ENCODE measurements at places on chromosomes 11 and 22.

- no peak for DNase-seq
Measured at GRCh38 chr22:32777987-32778386, 23.5 kb upstream of the TIMP3 start.

- no peak for DNase-seq
Measured at GRCh38 chr22:49513358-49513851, 314.3 kb downstream of the BRD1 start.

GRCh38 chr22:40183029-40183581, 5.4 kb downstream of the TNRC6B start:
- no peak for DNase-seq

DNA sequence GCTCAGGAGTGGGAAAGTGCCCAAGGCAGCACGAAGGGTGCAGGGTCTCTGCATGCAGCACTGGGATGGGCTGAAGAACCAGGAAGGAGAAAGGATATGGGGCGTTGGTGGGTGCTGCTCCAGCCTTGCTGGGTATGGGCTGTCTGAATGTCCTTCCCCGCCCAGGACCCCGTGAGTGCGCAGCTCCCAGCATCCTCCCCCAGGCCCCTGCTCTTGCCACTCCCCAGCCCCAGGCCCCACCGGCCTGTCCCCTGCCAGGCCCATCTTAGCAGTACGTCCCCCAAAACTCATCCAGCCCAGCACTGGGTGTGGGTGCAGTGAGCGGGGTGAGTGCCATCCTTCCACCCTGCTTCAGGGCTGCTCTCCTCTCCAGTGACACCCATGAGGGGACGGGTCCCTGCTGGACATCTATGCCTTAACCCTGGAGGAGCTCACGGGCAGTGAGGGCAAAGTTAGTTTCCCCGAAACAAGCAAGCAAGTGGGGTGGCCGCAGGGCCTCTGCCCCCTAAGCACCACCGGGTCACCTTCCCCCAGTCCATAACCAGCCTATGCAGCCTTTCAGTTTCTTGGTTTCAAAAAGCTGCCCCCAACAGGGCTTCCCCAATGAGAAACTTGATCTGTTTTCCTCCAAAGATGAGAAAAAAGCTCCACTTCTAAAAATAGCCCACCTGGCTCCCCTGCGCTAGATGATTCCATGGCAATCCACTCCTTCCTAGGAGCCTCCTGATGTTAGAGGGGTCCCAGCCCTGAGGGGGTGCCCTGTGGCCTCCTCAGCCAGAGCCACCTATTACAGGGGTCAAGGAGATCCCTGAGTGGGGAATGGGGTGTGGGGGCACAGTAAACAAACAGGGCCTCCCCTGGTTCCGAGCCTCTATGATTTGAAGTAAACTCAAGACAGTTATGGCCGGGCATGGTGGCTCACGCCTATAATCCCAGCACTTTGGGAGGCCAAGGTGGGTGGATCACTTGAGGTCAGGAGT, 103.8 kb downstream of the MORC2 start:
- no peak for DNase-seq

DNA sequence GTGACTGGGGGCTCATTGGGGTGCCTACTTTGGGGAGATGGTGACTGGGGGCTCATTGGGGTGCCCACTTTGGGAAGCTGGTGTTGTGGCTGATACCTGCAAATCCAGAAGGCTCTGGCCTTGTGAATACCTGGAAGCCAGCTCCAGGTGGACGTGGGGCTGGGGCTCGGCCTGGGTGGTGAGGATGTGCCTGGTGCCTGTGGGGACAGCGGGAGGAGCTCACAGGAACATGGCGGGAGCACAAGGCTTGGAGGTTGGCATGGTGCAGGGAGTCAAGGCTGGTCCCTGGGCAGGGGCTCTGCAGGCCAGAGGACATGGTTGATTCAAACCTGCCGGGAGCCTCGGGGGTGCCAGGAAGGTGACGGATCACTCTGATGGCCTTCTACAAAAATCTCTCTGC, 1165.7 kb downstream of the BRD1 start:
- DNase-seq = no peak

DNA sequence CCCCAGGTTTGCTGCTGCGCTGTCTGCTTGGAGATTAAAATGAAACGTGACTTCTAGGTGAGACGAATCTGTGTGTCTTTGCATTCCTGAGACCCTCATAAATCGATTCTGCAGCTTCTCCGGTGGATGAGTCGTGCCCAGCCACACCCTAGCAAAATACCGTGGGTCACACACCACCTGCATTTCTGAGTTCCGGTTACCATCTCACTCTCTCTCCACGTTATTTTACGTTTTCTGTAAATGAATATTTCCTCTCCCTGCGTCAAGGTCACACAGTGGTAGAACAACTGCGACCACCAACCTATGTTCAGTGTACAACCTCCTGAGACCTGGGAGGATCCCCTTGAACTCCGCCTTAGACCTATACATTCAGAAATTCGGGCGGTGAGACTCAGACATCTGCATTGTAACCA, 1.1 kb downstream of the YWHAH start:
- no peak for DNase-seq

DNA sequence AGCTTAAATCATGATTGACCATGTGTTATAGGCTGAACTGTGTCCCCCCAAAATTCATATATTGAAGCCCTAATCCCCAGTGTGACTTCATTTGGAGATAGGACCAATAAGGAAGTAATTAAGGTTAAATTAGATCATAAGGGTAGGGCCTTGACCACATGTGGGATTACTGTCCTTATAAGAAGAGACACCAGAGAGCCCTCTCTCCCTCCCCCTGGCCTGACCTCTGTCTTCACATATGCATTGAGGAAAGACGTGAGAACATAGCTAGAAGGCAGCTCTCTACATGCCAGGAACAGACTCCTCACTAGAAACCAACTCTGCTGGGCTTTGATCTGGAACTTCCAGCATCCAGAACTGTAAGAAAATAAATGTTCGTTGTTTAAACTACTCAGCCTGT, 13.6 kb upstream of the NUP50 start:
- DNase-seq = no peak

DNA sequence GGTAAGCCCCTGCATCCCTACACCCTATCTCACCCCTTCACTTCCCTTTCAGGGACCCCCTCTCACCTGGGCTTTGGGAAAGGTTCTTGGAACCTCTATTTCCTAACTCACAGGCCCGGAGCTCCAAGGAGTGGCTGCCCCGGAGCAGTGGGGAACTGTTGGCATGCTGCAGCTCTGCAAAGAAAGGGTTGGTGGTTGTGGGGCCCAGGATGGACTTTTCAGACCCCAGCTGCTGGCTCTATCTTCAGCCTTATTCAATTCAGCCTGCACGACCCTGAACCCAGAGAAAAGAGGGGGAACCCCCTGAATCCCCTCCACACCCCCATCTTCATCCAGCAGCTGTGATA, 10.0 kb downstream of the ROBO4 start:
- no peak for DNase-seq

- no peak for DNase-seq
Measured at GRCh38 chr22:35840302-35840739, 122.6 kb downstream of the APOL5 start.

GRCh38 chr11:121965330-121965729, 150.7 kb downstream of the BLID start:
- no peak for DNase-seq

GRCh38 chr22:22099833-22100812, 117.5 kb upstream of the TOP3B start:
- DNase-seq = no peak

GRCh38 chr11:128765571-128766549, 72.0 kb downstream of the FLI1 start:
- DNase-seq = no peak

DNA sequence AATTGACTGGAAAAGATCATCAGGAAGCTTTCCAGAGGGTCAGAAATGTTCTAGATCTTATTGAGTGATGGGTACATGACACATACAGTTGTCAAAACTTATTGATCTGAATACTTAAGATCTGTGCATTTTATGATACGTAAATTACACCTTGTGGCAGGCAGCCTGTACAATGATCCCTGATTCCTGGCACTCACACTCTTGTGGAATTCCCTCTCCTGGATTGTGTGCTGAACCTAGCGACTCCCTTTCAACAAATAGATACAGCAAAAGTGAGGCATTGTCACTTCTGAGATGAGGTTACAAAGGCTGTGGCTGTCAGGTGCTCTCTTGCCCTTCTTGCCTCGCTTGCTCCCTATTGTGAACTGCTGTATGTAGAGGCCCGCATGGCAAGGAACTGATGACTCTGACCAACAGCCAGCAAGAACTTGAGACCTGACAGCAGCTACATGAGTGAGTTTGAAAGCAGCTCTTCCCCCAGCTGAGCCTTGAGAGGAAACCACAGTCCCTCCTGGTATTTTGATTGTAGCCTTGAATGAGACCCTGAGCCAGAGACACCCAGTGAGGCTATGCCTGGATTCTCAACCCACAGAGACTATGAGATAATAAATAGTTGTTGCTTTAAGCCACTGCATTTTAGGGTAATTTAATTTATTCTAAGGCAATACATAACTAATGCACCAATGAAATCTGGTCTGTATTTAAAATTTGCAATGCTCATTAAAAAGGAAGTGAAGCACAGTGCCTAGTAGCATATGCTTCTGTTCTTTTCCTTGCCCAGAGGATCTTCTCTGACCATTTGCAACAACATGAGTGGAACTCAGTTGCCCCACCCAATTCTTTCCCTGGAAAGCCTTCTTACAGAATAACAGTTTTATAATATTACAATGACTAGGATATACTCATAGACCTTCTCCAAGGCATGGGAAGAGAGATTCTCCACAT, 60.5 kb upstream of the IZUMO1R start:
- DNase-seq = no peak
